ENCODE measurements at places on chromosomes 2 and 18.

GRCh38 chr2:84441036-84441435 lies 18.0 kb downstream of the SUCLG1 start:
- no peak for DNase-seq

DNA sequence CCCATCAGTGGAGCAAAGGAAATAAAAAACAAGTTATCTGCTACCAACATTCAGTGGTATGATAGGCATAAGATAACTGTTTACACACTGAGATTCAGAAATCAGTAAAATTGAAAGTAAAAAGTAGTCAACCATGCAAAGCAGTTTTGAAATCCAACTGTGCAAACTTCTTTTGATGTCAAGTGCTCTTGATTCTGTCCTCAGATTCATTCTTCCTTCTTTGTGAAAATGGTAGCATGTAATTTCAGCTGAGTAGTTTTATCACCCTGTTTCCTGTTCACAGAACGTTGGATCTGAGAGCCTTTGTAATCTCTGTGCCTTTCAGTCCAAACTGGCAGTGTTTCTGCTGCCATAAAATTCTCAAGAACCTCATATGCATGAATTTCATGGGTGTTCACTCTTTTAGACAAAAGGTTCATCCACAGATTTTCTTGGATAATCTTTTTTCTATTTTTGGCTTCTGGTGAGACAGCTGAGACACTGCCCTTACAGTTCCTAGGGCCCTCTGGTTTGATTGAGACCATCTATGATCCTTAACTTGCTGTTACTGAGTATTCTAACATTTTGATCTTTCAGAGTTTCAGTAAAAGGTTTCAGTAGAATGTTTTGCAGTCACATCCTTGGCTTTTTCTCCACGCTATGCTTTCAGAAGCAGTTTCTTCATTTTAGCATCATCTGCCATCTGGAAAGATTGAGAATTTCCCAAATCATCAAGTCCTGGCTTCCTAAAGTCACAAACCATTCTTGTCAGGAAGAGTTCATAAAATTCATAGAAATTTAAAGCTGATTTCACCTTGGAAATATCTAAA lies 272.3 kb upstream of the EPHA4 start:
- no peak for DNase-seq

GRCh38 chr2:190113000-190113399 lies 50.5 kb upstream of the MSTN start:
- no peak for DNase-seq

DNA sequence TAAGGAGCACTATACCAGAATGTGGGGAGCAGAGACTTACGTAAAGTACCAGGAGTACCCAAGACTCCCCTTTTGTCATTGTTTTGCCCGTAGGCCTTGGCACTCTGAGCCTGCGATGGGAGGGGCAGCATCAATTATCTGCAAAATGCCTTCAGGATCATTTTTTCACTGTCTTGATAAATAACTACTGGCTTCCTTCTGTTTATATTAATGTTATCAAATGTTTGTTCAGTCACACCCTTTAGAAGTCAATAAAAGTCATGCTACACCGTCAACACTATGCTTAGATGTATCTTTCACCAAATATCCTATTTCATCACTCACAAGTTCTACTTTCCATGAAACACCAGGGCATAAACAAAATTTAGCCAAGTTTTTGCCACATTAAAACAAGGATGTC lies 116.3 kb downstream of the FSIP2 start:
- DNase-seq, result no peak

DNA sequence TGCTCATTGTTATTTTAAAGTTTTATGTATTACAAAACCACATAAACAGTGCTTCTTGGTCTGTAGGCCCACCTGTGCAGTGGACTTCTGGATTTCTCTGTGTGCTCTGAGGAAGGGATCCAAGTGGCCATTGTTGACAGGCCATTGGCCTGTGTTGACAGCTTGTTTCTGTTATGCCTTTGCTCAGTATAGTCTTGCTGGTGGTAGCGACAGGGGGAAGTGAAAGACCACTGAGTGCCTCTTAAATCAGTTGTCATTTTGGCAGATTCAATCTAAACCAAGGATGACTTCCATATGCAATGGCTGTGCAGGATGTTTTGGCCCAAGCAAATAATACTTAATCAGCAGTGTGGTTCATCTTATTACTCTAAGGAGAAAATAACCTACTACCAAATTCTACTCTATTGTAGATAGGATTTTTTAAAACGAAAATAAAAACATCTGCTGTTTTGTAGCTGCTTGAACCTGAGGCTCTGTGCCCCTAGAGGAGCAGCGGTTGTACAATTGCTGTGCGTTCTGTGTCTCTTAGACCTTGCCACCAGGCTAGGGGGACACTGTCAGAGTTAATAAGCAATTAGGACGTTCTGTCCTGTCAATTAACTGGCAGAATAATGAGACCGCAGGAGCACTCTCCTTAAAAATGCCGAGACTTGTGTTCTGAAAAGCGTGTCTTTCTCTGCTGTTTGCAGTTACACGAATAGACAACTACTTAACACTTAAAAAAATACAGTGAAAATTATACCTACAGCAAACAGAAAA lies 108.2 kb downstream of the RHBDD1 start:
- DNase-seq, result no peak

DNA sequence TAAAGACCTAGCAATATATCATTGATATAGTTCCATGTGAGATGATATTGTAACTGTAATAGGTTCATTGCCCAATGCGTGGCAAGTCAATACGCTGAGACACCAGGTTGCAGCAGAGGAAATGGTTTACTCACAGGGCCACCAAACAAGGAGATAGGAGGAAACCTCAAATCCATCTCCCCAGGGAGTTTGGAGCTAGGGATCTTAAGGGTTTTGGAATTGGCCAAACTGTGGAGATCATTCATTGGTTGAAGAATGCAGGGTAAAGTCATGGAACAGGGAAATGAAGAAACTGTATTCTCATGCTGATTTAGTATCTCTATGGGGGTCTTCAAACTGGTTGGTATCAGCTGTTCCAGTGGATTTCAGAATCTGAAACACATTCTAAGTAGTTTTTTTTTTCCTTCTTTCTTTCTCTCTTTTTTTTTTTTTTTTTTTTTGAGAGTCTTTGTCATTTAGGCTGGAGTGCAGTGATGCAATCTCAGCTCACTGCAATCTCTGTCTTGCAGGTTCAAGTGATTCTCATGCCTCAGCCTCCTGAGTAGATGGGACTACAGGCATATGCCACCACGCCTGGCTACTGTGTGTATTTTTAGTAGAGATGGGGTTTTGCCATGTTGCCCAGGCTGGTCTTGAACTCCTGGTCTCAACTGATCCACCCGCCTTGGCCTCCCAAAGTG lies 30.7 kb upstream of the PPM1B start:
- no peak for DNase-seq

- DNase-seq, result no peak
These were observed 272.6 kb upstream of the UBE2E3 start for GRCh38 chr2:180707884-180708205.

DNA sequence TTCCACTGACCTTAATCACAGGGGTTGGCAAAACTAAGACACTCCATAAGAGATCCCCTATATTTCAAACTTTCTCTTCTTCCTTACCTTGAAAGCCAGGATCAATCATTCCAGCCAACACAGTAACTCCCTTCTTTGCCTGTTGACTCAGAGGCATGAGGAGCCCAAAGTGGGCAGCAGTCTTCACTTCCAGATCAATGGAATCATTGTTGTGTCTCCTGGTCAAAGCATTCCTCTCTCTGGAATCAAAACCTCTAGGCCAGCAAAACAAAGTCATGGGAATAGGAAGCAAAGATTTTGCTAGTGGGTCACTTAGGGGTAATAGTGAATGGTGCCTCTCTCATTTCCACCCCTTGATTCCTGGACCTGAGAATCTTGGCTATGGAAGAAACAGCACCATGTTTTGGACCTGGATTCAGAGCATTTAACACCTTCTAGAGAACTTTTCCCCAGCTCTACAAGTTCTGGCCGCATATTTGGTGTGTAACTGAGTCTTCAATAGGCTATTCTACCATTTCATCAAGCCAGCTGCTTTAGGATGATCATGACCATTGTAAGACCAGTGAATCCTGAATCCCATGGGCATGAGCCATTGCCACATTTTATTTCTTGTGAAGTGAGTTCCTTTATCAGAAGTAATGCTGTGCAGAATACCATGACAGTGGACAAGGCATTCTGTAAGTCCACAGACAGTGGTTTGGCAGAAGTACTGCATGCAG lies 65.7 kb upstream of the SERPINE2 start:
- no peak for DNase-seq

DNA sequence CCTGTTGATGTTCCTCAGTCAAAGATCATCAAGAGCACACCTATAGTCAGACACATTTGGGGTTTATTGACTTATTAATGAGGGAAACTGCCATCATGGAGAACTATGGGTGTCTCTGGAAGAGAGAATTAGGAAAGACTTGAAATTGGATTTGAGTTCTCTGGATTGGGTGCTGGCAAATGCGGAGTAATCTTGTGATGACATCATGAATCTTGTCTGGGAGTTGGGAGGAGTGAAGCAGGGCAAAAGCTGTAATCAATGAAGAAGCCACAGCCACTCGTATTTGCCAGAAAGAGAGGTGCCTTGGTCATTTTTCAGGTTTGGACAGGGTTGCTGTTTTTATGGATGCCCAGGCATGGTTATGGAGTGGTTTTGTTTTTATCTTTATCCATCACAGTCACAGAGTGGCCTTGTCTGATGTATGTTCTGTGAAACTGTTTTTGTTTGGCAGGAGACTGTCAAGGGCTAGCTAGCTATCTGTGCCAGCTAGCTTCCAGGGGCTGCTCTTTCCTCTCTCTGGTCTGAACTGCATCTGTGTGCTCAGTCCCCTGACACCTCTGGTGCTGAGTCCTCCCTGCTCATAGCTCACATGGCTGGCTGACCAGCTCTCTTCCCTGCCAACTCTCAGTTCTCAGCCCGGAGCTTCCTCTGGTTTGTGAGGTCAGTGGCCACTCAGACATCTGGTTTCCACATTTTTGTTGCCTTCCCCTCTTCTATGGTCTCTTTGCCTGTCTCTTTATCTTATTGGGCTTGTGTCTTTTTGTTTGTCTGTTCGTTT lies 193.4 kb upstream of the RMP24 start:
- no peak for DNase-seq

DNA sequence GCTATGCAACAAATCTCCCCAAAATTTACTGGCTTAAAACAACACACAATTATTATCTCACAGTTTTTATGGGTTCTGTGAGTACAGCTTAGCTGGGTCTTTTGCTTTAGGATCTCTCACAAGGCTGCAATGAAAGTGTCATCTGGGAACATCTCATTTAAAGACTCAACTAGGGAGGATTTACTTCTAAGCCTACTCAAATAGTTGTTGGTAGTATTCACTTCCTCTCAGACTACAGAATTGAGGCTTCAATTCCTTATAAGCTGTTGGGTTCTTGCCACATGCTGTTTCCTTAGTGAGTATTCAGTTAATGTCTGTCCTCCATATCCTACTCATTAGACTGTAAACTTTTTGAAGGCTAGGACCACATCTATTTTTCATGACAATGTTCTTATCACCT lies 72.3 kb downstream of the MDH1 start:
- DNase-seq, result no peak

DNA sequence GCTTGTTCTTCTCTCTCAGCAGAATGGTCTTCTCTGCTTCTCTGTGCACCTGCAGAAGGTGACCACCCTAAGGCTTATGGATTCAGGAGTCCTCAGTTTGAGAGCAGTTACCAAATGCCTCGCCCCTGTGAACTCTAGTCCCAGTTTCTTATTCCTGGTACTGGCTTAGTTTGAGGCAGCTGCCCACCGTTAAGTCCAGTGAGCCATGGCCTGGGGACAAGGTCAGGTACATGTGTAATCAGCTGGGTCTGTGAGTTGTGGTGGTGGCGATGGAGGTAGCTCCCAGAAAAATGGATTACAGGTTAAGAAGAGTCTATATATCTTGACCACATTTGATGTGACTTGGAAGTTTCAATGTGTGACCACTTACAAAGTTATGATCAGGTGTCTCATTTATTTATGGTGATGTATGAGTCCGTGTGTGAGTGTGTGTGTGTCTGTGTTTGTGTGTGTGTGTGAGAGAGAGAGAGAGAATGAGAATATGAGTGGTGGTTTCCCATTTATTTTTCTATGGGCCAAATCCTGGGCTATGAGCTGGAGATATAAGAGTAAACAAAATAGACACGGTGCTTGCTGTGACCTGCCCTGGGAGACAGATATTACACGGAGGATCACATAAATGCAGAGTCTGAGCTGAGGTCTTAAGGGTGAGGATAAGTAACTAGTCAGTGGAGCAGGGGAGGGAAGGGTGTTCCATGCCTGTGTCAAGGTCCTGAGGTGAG lies 13.0 kb upstream of the IL1RN start:
- no peak for DNase-seq

- no peak for DNase-seq
These were observed 12.3 kb downstream of the MERTK start for GRCh38 chr2:111910609-111911277.

DNA sequence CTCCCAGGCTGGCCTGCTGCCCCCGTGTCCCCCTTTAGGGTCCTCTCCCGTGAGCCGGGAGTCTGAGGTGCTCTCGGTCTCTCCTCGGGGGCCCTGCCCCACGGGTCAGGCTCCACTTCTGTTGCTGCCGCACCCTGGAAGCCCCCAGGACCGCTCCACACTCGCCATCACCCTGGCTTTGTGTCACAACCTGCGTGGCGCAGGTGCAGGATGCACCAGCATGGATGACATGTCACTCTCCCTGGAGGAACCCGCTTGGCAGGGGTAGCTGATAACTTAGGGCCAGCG lies 10.8 kb upstream of the ARHGEF4 start:
- DNase-seq, result no peak

- DNase-seq, result no peak
These were observed 1053.5 kb upstream of the FAM98A start for GRCh38 chr2:34652636-34653035.

DNA sequence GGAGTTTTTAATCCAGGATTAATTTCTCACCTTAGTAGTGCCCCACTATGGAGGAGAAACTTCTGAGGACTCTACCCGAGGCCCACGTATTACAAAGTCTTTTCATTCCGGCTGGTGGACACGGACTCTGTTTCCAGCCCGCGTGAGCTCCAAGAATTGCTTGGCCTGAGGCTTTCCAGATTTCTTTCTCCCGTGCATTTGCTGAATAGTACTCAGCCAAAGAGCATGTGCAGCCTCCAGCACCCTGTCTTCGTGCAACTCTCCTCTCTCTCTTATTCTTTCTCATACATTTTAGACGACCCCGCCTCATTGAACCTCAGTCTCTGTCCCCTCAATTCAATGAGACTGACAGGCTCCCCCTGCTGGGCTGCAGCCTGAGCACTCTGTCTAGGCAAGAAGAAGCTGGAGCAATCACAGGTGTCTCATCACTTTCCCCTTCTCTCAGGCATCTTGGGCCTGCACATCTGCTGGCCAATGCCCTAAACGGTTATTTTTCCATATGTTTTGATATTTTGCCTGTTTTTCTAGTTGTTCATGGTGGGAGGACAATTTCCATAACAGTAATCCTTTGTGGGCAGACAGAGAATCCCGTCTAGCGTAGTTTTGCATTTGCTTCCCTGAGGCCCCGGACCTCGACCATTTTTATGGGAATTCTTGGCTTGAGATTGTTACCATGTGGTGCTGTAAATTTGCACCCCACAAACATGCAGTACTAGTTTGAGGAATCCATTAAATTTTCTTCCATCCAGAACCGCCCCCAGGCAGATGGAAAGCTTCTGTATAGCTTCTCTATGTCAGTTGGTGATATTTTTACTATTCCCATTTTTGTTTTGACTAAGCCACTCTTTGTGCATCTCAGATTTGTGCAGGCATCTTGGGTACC lies 50.1 kb upstream of the LPIN2 start:
- DNase-seq, result no peak

All from cortex of kidney (tissue), 1 donor.